ENCODE measurements at places on chromosomes 5 and 9.

GRCh38 chr9:3868466-3868865 lies 342.7 kb upstream of the RFX3 start:
- DNase-seq = no peak

- DNase-seq = no peak
Measured at GRCh38 chr9:113720495-113720894, 155.6 kb upstream of the ZNF618 start.

DNA sequence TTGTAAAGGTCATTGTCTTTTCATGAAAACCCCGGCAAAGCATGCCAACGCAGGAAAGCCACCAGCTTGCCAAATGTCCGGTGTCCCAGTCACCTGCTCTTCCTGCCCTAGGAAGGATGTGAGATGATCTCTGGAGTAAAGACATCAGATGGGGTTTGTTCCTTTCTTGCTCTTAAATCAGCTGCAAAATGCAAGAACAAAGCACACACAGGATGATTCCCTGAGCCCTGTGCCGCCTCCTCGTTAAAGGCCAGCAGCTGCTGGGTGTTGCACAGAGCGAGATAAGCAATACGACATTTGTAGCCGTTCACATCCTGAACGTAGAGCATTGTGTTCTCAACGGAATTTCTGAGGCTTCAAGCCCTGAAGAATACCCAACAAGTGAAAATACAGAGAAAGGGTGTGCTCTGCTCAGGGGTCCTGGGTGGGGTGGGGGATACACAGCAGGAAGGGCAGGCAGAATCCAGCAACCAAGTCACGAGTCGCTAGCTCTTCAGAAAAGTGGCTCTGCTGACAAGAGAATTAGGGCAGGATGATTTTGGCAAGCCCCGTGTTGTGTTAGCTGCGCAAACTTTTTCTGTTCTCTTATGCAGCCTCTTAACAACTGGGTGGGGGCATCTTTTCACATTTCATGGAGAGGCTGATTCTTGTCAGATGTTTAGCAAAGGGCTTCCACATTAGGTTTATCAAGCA lies 229.2 kb upstream of the MAP3K1 start:
- no peak for DNase-seq

- DNase-seq = no peak
Measured at GRCh38 chr5:54178207-54178606, 132.2 kb downstream of the ARL15 start.

DNA sequence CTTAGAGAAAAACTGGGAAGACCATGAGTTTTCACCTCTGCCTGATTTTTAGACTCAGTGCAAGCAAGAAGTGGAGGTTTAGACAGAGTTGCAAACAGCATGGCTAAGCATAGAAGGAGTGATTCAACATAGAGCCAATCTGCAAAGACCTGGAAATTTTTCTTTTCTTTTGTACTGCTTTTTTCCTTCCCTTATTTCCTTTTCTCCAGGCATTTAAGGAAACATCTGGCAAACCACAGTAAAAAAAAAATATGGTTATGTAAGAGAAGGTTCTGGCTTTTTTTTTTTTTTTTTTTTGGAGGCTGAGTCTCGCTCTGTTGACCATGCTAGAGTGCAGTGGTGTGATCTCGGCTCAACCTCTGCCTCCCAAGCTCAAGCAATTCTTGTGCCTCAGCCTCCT lies 16.6 kb upstream of the DCAF12 start:
- no peak for DNase-seq

- DNase-seq = no peak
Measured at GRCh38 chr5:1558944-1559343, 35.2 kb upstream of the LPCAT1 start.

- no peak for DNase-seq
Measured at GRCh38 chr5:171899792-171900191, 106.6 kb downstream of the FBXW11 start.

- no peak for DNase-seq
Measured at GRCh38 chr5:173869316-173869715, 18.8 kb upstream of the CPEB4 start.

GRCh38 chr5:161663431-161663830 lies 22.1 kb upstream of the GABRA6 start:
- no peak for DNase-seq

DNA sequence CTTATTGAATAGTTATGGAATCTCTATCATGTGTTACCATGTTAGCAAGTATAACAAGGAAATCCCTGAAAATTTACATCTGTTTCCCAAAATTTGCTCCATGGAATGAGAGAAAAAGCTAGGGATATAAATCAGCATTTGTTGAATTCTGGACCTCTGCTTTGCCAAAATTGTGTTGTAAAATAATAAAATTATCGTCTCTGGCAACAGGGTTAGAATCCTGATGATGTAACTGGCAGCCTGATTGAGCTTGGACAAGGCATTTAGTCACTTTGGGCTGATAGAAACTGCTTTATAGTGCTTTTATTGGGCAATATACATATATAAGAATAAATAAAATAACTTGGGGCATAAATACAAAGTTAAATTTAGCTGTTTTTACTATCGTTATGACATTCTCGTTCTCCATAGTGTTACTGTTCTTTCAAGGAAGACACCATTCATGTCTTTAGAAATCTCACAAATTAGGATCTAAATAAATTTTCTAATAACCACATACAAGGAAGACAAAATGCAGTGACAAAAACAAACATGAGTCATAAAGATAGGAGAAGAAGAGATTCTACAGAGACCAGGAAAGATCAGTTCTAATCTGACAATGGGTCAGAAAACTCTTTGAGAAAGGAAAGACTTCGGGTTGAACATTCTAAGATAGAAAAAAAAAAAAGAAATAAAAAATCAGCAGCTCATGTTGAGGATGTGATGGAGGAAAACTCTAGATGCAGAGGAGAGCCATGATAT lies 145.0 kb upstream of the CDH10 start:
- DNase-seq = peak; percentile 19

- DNase-seq = no peak
Measured at GRCh38 chr9:129875181-129875611, 39.9 kb downstream of the USP20 start.

DNA sequence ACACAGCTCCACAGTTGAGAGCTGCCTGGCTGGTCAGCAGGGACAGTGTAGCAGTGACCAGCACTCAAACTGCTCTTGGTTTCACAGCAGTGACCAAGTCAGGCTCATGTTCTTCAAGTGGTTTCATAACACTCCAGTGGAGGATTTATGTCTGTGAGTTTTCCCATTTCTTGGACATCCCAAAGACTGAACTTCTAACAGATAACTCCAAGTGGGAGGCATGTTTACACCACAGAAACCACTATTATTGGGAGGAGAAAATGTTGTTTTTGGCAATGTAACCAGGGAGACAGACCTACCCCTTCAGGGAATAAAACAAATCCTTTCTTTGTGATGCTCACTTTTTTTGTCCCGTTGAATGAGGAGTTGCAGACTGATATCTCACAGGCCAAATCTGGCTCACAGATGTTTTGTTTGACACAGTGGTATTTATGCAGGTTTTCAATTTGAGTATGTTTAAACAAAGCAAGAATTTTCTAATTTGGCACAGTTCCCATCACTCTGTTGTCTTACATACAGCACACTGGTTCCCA lies 141.5 kb downstream of the RMI1 start:
- DNase-seq = peak; percentile 77

- DNase-seq = no peak
Measured at GRCh38 chr5:176394881-176395675, 6.5 kb downstream of the HIGD2A start.

- peak; percentile 30 for DNase-seq
Measured at GRCh38 chr9:121767171-121767769, 115.8 kb downstream of the DAB2IP start.

DNA sequence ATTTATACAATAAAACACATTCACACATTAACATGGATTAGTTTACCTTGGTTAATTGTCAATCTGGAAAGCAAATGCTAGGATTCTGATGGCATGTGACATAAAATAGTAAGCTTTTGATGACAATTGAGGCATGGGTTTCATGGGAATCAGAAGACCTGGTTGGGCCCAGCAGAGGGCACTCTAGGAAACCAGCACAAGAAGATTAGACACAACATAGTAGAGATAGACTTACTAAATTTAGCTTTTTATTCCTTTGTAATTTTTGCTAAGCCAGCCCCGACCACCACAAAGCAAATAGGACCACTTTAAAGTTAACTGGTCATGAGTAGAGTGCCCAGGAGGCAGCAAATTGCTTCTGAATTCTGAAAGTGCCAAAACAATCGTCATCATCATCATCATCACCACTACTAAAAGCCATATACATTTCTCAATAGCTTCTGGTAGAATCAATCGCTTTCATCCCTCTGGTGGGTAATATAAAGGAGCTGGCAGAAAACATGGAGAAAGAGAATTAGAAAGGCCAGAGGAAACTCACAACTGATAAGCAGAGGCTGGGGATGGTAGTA lies 163.2 kb downstream of the ARRDC3 start:
- no peak for DNase-seq

DNA sequence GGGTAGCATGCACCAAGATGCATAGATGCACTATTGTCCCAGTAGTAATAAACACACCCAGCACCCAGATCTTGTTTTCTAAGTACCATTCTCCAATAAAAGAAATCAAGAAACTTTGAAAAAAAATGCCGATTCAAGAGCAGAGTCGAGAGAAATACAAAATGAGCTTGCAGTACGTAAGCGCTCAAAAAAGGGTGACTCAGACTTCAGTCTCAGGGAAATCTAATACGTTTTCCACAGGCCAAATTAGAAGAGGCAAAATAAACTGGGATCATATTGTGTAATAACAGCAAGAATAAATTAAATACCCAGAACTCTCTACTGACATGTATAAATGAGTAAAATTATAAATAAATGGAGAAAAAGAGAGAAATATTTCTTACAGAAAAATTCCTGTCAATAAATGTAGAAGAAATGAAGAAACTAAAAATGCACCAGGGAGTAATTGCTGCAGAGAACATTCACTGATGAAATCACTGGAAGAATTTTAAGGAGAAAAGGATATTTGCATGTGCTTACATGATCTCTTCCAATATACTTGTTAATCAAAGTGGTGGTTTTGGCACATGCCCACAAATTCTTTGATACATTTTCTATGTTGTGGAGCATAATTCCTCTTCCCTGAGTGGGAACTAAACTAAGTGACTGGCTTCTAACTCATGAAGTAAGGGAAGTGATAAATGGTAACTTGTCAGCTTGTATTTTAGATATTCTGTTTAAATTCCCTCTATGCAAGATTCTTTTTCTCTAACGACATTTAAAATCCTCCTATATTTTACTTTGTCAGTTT lies 567.6 kb upstream of the ADAMTS16 start:
- DNase-seq = peak; percentile 82

- peak; percentile 69 for DNase-seq
Measured at GRCh38 chr5:177468685-177469628, 4.5 kb downstream of the DBN1 start.

DNA sequence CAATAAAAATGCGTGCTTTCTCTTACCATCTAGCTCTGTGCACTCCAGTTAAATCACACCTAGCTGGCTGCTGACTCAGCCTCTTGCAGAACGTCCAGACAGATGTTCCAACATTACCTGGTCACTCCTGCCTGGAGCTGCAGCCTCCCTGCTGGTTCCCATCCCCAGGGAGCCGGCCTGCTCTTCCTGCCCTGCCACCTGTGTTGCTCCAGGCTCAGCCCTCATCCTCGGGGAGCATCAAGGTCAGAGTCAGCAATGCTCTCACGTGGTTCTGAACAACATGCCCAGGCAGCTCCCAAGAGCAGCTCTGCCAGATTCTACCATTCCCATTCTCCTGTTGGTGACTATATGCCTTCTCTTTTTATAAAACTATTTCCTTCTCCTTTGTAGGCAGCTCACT lies 81.3 kb downstream of the GADD45G start:
- DNase-seq = no peak

GRCh38 chr9:18544456-18544855 lies 70.5 kb downstream of the ADAMTSL1 start:
- peak; percentile 33 for DNase-seq

- no peak for DNase-seq
Measured at GRCh38 chr5:173670791-173671120, 54.3 kb upstream of the BOD1 start.

GRCh38 chr5:39498278-39498952 lies 73.6 kb upstream of the DAB2 start:
- DNase-seq = peak; percentile 80

DNA sequence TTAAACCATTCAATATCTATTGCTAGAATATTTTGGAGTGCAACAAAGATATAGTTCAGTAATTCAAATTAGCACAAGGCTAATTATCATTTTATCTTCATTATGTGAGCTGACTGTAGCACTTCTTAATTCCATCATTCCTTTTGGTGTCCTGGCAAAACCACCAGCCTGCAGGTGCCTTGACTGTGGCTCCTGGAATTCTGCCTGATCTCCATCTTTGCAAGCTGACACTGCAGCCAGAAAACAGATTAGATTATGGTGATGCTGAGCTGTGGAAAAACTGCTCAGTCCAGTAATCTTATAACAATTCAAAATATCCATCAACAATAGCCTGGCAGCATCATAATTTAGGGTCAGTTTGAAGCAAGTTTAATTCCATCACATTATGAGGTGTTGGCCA lies 919.5 kb downstream of the DTWD2 start:
- no peak for DNase-seq

GRCh38 chr5:8391911-8392310 lies 523.0 kb downstream of the MTRR start:
- DNase-seq = no peak

DNA sequence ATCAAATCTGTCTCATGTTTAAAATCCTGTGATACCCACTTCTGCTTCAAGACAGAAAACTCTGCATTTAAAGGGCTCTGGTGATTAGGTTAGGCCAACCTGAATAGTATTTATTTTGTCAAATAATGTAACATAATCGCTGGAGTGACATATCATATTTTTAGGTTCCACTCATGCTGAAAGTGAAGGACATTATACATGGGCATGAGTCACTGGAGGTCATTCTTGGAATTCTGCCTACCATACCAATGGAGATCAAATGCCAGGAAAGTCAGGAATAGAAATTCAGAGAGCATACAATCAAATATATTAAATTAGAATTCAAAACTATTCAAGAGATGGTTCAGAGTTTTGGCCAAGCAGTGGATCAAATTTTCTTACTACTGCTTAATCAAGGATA lies 97.1 kb upstream of the PRSS3 start:
- no peak for DNase-seq

GRCh38 chr9:136318776-136319241 lies 8.5 kb upstream of the GPSM1 start:
- DNase-seq = no peak

DNA sequence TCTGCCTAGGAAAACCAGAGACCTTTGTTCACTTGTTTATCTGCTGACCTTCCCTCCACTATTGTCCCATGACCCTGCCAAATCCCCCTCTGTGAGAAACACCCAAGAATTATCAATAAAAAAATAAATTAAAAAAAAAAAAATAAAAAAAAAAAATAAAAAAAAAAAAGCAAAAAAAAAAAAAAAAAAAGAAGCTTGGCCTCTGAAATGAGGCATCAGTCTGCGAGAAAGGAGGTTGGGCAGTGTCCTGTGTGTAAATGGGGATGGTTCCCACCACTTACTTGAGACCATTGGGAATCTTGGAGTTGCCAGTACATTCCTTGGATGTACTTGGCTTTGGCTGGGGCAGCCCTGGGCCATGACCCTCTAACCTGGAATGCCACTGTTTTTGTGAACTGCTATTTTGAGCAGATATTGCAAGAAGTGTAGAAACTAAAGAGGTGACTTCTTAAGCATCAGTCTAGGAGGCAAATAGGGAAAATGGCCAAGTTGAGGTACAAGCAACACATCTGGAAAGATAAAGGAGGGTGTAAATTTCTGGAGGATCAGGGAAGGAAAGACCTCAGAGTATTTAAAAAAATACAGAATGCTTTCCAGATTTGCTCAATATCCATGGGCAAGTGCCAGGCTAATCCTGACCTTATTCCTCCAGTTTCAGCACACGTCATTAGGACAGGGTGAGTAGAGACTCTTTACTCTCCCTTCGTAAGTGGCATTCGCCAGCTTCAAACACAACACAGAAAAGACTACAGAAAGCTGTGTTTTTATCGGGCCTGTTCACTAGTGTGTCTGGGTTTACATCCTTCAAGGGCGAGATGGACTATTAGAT lies 58.1 kb downstream of the HSPA4 start:
- no peak for DNase-seq
